ENCODE measurements at places on chromosomes 16 and 17.

DNA sequence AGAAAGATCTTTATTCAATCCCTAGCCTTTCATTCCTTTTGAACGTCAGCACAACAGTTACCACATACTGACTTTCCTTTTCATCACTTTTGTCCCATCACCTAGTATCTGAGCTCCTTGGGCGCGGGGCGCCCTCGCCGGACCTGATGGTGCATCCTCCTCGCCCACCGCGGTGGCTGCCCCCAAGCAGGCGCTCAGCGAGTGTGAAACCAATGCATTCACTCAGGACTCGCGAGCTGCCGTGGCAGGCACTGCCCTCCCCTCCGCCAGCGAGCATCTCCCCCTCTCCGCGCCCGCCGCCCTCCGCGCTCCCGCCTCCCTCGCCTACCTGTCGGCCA lies 756 bp downstream of the KLHL11 start:
- no peak for DNase-seq

- no peak for DNase-seq
These were observed 1.1 kb downstream of the GJC1 start for GRCh38 chr17:44828919-44829522.

DNA sequence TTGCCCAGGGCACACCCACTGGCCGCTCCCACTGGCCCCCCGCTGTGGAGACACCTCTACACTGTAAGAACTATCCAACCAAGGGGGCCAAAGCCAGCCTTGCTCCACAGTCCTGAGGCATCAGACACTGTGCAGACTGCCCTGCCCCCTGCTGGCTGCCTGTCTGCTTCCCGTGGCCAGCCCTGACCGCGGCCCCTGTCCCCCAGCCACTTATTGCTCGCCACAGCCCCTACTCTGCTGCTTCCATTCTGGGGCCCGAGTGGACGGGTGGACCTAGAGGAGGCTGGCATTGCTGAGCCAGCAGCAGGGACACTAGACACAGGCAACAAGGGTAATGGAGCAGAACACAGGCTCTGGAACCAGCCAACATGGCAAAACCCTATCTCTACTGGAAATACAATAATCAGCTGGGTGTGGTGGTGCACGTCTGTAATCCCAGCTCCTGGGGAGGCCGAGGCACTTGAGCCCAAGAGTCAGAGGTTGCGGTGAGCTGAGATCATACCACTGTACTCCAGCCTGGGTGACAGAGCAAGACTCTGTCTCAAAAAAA lies 19.7 kb upstream of the LRRC37A3 start:
- no peak for DNase-seq

- no peak for DNase-seq
These were observed 14.8 kb upstream of the ADCY7 start for GRCh38 chr16:50251375-50252081.

GRCh38 chr16:27706156-27706865 lies 156.4 kb downstream of the KATNIP start:
- DNase-seq = no peak

- DNase-seq = no peak
These were observed 125.2 kb upstream of the ZFHX3 start for GRCh38 chr16:73172973-73173709.
